Stimulated activated CD4-positive, alpha-beta T cell treated with anti-CD3 and anti-CD28 coated beads, Interleukin-2, amount 100 ng/mL, for 4 hours (primary cell): ENCODE measurements at places on chromosomes 1 and 21.
A peak's percentile ranks its signal among the peaks of the same experiment; 100 is the strongest.

GRCh38 chr1:16372535-16373285, 5.7 kb downstream of the SZRD1 start:
- no peak for DNase-seq

- DNase-seq, result no peak
These were observed 45.9 kb upstream of the EPS15 start for GRCh38 chr1:51565009-51565408.

DNA sequence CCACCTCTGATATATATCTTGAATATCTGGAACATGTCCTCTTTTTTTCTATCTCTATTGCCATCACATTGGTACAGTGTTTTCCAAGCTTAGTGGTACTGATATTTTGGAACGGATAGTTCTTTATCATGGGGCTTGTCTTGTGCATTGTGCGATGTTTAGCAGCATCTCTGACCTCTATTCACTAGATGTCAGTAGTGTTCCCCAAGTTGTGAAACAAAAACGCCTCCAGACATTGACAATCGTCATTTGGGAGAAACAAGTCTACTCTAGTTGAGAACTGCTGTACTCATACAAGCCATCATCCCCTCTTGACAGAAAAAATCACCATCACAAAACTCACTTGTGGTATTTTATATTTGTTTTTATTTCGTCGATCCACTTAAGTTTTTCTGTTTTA, 79.7 kb upstream of the CHODL start:
- no peak for DNase-seq

GRCh38 chr1:203479646-203480045, 4.0 kb downstream of the PRELP start:
- DNase-seq, result no peak

GRCh38 chr1:109712321-109712864, 342 bp downstream of the GSTM5 start:
- no peak for DNase-seq

GRCh38 chr1:109214695-109215623, 1.2 kb downstream of the SARS1 start:
- DNase-seq, result peak; percentile 43

DNA sequence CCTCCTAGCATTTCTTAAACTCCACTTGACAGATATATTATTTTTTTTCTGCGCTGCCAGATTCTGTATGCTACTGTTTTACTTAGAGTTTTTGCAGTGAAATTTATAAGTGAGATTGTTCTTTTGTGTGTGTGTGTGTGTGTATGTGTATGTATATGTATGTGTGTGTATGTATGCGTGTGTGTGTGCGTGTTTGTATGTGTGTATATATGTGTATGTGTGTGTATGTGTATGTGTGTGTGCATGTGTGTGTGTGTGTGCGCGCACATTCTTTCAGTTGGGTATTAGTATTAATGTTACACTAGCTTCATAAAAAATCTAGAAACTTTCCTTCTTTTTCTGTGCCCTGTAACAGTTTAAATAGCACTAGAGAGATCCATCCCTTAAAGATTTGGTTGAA, 152.6 kb upstream of the CSF3R start:
- no peak for DNase-seq

DNA sequence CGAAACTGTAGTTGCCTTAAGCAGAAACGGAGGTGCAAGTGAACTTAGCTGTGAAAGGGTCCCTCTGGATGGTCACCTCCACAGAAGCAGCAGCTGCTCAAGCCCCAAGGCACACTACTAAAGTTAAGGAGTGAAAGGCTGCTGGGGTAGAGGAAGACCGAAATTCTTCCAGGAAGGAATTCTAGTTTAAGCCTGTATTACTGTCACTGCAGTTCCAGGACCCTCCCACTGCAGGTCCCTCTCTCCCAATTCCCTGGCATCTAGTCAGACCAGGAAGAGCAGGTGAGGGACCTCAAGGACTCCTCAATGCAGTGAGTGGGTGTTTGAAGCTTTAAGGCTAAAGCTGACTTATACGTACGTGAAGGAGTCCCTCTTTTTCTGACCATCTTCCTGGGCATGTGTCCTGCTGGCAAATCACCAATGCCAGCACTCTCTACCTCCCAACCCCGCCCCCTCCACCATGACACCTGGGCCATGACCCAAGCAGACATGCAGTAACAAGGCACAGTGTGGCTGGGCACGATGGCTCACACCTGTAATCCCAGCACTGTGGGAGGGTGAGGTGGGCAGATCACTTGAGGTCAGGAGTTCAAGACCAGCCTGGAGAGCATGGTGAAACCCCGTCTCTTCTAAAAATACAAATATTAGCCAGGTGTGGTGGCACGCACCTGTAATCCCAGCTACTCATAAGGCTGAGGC, 57.2 kb downstream of the TGFBR3 start:
- DNase-seq, result no peak

DNA sequence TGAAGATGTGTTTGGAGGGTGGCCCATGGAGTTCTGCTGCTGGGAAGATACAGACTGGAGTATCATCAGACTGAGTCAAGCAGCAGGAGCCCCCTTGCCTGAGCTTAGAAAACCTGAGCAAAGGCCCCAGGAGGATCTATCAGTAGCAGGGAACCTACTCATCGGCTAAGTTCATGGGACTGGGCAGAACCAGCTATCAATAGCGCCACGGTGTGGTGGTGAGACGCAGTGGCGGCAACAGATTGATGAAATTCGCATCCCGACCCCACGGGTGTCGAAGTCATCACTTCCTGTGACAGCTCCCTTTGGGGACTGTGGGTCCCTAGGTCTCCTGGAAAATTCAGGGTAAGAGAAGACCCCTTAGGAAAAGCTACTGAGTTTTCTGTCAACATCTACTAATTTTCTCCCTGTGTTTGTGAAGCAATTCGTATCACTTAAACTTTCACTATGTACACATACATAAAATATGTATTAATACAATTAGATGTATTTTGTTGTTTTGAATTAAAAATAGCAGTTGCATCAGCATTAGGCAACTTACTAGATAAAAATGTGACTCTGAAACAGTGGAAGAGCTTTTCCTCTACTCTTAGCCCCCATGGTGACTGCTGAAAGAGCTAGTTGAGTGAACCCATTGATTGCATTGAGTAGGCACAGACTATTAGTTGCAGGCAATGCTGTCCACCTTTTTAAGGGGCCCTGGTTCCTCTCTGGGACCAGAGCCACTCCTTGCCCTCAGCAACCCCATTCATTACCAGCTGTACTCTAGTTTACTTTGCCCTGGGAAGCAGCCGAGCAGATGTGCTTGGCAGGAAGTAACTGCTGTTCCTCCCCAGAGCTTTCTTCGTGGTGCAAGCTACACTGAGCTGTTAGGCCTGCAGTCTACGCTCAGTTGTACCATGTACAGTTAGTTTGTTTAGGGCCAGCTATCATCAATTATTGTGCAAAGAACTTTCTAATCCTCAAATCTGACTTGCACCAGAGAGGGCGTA, 7.3 kb upstream of the CACNA1S start:
- peak; percentile 22 for DNase-seq

DNA sequence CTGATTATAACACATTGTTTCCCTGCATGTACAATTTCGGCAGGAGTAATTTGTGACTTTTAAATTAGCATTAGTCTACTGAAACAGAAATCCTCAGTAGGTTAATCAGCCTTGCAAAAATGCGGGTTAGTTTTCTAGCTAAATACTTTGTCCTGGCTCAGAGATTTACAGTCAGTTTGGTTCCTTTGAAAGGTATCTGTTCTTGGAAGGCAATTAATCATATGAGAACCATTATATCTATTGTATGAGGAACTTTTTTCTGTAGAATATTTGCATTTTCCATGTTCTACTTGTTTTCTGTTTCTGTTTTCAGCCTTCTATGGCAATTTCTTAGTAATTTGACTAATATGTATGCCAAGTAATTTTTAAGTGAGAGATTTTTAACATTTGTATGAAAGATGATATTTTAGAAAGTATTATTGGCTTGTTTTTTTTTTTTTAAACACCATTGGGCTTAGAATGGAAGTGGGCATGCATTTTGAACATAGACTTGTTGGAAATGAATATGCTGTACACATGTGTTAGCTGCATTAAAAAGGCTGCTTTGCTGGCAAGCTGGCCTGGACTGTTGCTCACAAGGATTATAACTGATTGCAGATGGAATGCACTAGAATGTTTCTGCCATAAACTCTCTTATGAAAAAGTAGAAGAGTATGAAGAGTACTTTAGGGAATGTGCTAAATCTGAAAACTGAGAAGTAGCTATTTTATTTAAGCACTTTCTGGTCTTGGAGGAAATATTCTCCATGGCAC, 26.2 kb downstream of the KIF1B start:
- DNase-seq, result no peak

DNA sequence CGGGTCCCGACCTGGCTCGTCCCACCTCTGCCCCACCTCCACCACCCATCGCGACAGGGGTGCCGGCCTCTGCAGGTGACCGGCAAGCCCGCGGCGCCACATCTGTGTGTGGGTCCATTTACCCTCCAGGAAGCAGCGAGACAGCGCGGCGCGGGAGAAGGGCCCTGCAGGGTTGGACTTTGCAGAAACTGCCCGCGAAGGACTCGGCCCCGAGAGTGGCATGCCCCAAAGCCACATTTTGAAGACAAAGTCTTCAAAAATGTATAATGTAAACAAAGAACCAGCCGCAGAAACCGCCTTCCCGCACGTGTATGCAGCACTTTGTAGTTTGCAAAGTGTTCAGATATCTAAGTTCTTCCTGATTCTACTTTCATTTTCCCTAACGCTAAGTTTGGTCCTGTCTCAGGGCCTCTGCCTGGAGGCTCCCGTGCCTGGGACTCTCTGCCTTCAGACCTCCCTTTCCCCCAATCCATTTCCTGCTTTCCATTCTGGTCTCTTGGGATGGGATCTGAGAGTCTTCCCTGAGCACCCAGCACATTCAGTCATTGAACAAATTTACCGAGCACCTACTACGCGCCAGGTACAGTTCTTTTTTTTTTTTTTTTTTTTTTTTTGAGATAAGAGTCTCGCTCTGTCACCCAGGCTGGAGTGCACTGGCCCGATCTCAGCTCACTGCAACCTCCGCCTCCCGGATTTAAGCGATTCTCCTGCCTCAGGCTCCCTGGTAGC, 524 bp upstream of the TMCO4 start:
- peak; percentile 13 for DNase-seq

DNA sequence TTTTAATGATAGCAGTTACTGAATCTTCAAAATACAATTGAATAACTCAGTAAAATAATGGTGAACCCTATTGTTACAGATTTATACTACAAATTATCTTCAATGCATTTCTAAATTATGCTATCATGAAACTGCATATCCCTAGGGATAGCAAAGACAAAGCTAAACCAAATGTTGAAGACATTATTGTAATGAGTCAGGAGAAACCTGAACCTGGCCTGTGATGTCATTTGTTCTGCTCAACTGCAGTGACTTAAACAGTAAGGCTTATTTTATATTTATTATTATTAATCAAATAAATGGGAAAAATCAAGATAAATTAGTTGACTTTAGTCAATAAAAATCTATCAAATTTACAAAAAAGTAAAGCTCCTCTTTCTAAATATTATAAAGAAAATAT, 100.3 kb downstream of the UCHL5 start:
- DNase-seq, result no peak

DNA sequence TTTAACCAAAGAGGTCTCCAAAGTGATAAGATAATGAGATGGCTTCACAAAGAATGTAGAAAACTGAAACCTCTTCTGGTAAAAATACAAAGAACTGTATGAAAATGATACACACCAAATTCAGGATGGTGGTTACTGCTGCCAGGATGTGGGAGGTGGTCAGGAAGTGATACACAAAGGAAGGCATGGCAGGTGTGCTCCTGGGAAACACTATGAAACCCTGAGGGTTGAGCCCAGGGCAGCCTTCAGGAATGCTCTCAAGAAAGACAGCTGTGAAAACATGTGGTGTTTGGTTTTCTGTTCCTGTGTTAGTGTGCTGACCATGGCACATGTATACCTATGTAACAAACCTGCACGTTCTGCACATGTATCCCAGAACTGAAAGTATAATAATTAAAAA, 109.3 kb downstream of the NTNG1 start:
- DNase-seq, result no peak

DNA sequence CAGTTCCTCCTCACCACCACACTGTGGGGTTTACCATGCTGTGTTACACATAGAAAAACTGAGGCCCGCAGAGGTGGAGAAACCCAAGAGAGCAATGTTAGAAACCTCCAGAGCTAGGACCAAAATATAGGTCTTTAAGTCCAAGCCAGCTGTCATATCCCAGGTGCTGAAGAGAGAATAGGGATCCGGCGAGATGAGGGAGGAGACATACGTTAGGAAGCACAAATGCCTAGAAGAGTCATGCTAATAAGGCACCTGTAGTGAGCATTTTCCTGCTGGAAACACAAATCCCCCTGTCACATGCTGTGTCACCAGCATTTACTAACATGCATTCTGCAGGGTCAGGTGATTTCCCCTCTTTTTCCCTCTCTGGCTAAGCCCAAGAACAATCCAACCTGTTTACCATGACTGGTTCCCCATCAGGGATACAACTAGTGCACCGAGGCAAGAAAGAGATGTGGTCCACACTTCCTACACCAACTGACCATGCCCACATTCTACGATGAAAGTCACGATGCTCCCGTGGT, 168.6 kb upstream of the CAMK1G start:
- no peak for DNase-seq

- peak; percentile 20 for DNase-seq
These were observed 86.3 kb downstream of the VWA5B1 start for GRCh38 chr1:20376880-20377494.

DNA sequence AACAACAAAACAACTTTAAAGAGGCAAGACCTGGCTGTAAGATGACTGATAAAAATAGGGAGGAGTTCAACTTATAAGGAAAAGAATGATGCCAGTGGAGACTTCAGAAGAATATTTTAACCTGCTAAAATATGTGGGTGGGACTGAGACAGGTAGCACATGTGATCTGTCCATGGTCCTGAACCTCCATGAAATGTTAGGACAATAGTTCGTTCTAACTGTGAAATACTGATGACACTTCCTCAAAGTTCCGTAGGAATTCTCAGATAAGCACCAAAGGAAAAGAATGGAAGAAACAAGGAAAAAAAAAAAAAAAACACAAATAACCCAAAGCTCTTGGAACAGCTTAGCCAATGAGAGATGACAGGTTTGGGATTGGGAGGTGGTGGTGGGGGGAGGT, 44.7 kb downstream of the CDC42BPA start:
- DNase-seq, result no peak

DNA sequence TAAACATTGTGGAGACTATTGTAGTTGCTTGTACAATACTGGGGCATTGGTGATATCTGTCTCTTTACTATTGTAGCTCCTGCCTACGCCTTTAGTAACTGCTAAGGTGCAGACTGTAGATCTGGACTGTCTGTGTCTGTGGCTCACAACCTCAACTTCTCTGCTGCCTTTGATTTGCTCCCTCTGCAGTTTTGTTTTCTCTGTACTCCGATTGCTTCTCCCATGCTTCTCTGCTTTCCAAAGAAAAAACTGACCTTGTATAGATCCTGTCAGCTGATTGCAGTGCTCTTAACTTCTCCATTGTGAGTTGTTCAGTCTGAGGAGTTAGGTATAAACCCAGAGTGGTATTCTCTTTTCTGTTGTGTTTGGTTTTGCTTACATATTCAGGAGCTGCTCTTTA, 15.3 kb downstream of the MAGI3 start:
- DNase-seq, result no peak

DNA sequence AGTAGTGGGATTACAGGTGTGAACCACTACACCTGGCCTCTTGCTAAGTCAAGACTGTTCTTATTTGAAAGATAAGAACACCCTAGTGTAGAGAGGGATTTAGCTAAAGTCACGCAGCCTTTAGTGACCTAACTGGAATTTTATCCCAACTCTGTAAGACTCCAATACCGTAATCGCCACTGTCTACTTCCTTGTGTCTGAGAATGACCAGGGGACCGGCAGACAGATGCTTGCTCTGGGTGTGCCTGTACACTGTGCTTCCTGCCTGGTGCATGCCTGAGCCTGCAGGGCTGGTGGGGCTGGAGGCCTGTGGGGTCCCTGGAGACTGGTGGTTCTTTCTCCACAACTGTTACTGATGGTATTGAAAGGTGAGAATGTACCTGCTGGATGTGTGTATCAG, 15.3 kb downstream of the MFSD2A start:
- DNase-seq, result no peak
